ENCODE measurements at places on chromosomes 4 and X. TPM values are rescaled to one million over a fixed set of nuclear protein-coding genes. Genes with fewer than 3 reads are reported as not detected.
A peak's percentile ranks its signal among the peaks of the same experiment; 100 is the strongest.

- no peak for DNase-seq
These were observed 193.8 kb upstream of the BCOR start for GRCh38 chrX:40291553-40291952.

- no peak for DNase-seq
These were observed 35.7 kb downstream of the DDX53 start for GRCh38 chrX:23035493-23035892.

Gene TEX13C
- 0.28 TPM for total RNA-seq

- no peak for DNase-seq
These were observed 110.4 kb downstream of the IL13RA2 start for GRCh38 chrX:114906984-114907510.

DNA sequence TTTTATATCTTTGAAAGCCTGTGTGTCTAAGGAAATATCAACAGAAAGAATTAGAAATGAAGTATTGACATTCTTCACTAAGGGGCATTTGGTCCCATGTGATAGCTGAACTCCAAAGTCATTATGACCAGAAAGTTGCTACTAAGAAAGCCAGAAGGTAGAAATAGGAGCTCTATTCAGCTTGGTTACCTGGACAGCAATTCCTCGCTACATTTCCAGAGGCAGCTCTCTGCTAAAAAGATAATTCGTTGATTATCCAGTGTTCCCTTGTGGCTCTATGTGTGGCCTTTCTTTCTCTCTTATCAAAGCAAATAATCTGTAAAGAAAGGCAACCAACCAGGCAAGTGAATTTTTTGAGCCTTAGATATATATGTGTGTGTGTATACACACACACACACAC is 341.3 kb downstream of the ADGRL3 start:
- peak; percentile 31 for DNase-seq

DNA sequence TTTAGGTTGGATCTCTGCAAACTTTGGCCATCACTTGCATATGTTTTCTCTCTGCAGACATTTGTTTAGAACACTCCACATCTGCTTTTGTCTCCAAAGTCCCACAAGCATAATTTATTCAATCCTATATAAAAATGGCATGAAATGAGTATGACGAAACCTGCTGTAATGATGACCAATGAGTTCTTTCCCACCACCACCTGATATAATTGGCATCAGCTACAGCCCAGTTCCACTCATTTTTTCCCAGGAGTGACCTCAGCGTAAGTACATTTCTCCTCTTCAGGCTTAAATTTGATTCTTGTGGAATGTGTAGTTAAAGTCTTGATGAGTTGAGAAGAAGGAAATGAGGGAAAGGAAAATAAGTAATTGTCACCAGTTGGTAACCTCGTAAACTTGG is 205.1 kb downstream of the AWAT2 start:
- DNase-seq: no peak

DNA sequence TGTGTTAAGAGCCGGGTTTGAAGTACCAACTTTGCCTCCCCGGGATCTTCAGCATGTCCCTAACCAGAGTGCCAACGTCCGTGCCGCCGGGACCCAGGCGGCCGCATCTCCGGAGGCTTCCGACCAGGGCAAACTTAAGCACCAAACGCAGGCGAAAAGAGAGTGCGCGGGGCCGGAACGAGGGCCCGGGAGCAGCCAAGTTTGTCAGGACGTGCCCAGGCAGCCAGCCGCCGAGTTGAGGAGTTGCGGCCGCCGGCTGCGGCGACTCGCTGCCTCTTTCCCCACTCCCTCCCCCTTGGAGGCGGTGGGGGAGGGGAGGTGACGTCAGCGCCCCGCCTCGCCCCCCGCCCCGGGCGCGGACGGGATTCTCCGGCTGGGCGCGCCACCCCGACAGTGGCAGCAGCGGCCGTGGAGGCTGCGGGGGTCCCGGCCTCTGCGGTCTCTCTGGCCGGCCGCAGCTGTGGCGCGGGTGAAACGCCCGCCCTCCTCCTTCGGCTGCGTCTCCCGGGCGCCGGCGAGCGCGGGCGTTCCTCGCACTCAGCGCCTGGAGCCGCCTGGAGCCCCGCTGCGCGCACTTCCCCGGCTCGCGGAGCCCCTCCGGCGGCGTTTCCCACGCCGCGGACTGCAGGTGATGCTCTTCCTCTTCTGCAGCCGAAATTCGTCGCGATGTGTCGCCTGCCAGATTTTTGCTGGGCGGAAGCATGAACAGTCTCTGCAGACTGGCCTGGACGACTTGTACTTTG is 2.9 kb upstream of the FAT1 start:
- peak; percentile 63 for DNase-seq

- DNase-seq: no peak
These were observed 47.4 kb downstream of the HAUS3 start for GRCh38 chr4:2194496-2194895.

DNA sequence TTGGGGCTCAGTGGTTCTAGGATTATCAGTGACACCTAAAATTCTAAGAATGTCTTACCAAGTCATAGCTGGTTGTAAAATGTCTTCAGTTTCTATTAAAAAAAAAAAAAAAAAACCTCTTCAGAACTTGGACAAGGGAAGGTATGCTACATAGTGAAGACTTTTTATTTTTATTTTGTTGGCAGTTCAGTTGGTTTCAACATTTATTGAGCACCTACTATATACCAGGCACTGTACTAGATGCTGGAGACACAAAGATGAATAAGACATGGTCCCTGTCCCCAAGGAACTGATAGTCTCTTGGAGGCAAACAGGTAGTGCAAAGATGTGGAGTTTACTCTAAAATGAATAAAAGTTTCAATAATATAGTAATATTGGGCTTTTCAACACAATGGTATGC is 8.9 kb upstream of the BBS7 start:
- DNase-seq: no peak

GRCh38 chr4:90120037-90120436 is 7.2 kb upstream of the CCSER1 start:
- DNase-seq: no peak

DNA sequence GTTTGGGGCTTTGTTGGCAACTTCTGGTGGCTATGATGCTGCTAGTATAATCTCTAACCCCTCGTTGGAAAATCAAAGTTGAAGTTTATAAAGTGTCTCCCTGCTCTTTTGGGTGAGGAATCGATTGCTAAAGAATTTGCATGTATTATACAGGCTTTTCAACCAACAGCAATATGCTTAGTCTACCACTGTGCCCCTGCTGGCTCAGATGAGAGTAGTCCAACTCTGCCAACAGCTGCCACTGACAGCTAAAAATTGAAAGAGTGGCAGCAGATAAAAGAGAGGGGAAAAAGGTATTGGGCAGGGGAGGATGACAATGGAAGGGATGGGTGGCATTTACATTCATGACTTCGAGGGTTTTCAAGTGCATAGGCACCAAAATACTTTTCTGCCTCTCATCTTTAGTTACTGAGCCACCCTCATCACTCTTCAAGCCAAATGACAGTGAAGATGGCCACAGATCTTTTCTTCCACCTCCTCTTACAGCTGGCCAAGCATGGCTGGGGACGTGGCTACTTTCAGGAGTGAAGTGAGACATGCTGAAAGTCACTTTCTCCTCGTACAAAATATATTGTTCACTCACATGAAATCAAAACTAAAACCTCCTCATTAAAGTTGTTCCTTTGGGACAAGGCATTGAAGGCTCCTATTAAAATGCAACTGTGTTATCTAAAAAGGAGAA is 2.7 kb upstream of the GRIA3 start:
- DNase-seq: no peak

Gene TKTL1
- total RNA-seq: not detected

DNA sequence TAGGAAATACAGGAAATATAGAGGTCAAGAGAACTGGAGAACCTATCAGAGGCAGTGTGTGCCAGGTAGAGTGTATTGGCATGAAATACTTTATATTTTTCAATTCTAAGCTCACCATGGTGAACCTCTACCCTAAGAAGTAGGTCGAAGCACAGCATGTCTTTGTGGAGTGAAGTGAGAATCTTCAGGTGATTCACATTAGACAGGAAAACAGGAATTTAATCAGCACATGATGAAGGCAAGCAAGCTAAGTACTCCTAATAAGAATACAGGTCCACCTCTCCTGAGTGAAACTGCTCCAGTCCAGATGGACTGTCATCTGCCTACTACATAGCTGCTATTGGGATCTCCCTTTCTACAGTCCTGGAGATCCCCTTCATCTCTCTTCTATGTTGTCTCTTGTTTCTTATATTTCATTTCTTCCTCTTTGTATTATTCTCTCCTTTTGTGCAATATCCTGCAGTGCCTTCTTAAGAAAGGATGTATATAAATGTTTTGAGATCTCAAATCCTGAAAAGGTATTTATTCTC is 159.0 kb downstream of the LRBA start:
- no peak for DNase-seq

DNA sequence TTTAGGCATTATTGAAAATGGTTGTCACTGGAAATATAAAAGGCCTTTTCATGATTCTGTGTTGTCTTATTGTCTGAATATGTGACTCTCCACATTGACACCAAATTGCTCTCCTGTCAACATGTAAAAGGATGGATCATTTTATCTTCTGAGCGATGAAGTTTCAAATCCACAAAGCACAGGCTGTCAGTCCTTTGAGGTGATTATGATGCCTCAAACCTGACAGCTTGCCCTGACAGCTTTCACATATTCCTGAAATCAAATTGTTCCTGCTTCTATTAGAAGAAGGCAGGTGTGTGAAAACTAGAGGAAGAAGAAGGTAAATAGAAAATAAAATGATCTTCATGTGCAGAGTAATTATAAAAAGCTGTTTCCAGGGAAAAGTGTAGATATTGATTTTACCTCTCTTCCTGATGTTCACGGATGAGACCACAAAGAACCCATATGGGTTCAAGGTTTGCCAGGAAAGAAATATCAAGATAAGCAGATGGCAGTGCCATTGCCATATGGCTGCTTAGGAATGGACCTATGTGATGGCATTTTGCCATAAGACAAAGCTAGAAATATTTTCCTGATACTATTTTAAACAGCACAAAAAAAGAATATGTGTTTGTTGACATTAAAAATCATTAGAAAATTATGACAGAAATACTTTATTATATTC is 1006.3 kb upstream of the AGA start:
- no peak for DNase-seq

- DNase-seq: peak; percentile 66
These were observed 6.5 kb downstream of the ZNF185 start for GRCh38 chrX:152904151-152905080.

- no peak for DNase-seq
These were observed 15.3 kb downstream of the PARM1 start for GRCh38 chr4:74948236-74948635.

Gene MAGEA9B
- not detected for total RNA-seq

- DNase-seq: no peak
These were observed 5.8 kb downstream of the CFAP99 start for GRCh38 chr4:2424581-2424980.

DNA sequence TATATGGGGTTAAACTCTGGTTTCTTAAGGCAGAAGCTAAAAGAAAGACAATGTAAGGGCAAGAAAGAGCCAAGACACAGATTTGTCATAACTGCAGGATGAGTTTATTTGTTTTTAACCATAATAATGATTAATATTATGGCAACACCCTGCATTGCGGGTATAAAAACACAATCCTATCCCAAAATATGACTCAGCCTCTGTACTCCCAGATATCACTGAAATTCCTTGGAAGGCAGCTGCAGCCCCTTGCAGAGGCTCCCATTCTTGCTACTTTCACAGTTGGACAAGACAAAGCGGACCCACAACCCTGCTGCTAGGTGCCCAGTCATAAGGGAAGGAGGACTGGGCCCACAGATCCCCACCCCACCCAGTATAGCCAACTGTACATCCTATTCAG is 20.4 kb upstream of the FGF16 start:
- DNase-seq: peak; percentile 51

GRCh38 chrX:78573630-78574029 is 85.5 kb downstream of the RTL3 start:
- no peak for DNase-seq

GRCh38 chr4:185371702-185372101 is 24.0 kb downstream of the LRP2BP start:
- DNase-seq: no peak

GRCh38 chrX:151031391-151031975 is 48.3 kb downstream of the HMGB3 start:
- no peak for DNase-seq

Gene TENM3
- 87.7 TPM for total RNA-seq

Gene TCEAL9
- total RNA-seq: 166 TPM

GRCh38 chr4:128286474-128287058 is 1.0 kb downstream of the PGRMC2 start:
- peak; percentile 47 for DNase-seq

GRCh38 chr4:145791988-145792387 is 112.0 kb downstream of the C4orf51 start:
- DNase-seq: no peak

- DNase-seq: no peak
These were observed 30.4 kb downstream of the BOD1L1 start for GRCh38 chr4:13597141-13597540.

- no peak for DNase-seq
These were observed 1.3 kb downstream of the INPP4B start for GRCh38 chr4:142844782-142845181.

DNA sequence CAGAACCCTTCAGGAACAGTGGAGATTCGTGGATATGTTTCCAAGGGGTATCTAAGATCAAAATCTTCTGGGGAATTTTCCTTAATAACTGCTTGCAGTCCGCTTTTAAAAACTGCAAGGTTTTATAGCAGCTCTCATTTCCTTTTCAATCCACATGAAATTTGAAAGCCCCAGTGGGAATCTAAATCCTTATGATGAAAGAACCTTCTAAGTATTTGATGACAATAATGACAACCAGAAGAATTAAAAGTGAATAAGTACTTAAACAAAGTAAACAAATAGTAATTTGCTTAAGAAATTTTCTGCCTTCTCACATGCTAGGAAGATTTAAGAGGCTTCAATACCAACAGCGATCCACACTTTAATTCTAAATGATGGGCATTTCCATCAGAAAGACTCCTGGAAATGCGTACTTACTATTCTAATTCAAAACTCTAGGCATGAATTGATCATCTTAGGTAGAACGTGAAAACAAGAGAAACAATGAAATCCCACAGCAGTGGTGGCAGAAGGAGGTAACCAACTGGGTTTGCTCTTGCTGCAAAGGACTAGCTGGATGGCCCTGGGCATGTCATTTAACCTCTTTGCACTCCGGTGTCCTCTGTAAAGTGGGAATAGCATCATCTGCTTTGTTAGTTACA is 37.6 kb upstream of the S100G start:
- DNase-seq: no peak

GRCh38 chr4:145436796-145437195 is 44.9 kb upstream of the SMAD1 start:
- no peak for DNase-seq

Gene REELD1
- not detected for total RNA-seq

Gene DRD5
- not detected for total RNA-seq

Gene ZCCHC12
- not detected for total RNA-seq

GRCh38 chr4:102551958-102552565 is 50.9 kb downstream of the NFKB1 start:
- peak; percentile 22 for DNase-seq

GRCh38 chrX:77953708-77954107 is 15.7 kb downstream of the PGAM4 start:
- no peak for DNase-seq

- DNase-seq: no peak
These were observed 30.0 kb downstream of the BBS12 start for GRCh38 chr4:122762520-122762919.

Measured in A172 (cell line).